ENCODE measurements at places on chromosomes 2 and 18.

GRCh38 chr2:46521215-46521683, 41.9 kb downstream of the TMEM247 start:
- no peak for DNase-seq

DNA sequence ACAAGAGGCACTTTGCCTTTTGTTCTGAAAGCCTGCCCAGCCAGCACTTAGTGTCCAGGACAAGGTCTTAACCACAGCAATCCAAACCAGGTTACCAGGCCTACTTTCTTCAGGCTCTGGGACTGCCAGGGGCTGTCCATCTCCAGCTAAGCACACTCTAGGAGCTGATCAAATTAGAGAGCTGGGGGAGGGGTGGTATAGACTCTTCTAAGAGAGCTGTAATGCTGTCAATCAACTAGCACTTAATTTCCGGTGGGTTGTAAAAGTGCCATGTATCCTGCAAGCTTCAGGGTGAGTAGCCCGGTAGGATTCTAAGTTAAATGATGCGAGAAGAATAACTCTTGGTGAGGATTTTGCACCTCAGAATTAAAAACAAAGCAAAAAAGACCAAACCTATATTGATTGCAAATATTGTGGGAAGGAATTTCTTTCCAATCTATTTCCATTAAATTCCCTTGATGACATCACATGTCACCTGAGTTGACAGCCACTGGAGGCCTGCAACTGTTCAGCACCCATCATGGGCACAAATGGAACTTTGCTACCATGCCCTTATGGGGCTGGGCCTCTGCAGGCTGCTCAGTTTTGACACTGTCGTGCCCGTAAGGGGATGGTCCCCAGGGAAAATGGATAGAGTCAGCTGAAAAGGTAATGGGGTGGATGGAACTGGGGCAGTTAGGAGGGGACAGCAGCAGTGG, 8.7 kb upstream of the COX7A2L start:
- DNase-seq = no peak

- no peak for DNase-seq
These were observed 2.3 kb upstream of the SERPINB11 start for GRCh38 chr18:63700501-63700900.

DNA sequence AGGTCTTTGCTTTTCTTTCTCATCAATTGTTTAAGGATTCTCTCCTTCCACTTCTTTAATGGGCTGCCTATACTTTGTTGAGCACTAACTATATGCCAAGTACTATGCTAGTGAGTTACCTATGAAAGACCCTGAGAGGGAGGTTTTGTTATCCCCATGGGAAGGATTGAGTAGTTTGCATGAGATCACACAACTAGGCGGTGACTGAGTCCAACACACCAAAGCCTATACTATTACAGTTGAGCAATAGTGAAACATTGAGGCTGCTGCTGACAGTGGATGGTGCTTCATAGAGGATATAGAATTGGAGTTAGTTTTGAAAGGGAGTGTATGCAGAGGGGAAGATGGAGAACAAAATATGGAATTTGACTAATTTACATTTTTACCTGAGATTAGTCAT, 15.8 kb downstream of the NABP1 start:
- DNase-seq = no peak

- DNase-seq = no peak
These were observed 6.2 kb downstream of the CCBE1 start for GRCh38 chr18:59690996-59691395.

- DNase-seq = no peak
These were observed 82.0 kb downstream of the CTAGE1 start for GRCh38 chr18:22335731-22336198.

DNA sequence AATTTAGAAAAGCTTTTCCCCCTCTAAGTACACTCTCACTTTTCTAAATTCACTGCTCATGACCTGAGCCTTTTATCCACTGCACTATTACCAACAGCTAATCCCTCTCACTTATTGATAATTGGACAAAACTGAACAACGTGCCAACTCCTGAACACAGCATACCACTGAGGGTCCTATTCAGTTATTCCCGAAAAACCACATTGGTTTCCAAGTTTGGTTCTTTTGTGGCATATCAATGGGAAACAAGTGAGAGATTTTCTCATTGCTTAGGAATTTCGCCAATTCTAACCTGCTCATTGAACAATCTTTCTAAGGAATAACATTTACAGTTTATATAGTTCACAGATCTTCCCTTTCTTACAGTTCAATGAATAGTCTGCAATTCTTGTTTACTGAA, 977.4 kb downstream of the TMEM182 start:
- DNase-seq = no peak

DNA sequence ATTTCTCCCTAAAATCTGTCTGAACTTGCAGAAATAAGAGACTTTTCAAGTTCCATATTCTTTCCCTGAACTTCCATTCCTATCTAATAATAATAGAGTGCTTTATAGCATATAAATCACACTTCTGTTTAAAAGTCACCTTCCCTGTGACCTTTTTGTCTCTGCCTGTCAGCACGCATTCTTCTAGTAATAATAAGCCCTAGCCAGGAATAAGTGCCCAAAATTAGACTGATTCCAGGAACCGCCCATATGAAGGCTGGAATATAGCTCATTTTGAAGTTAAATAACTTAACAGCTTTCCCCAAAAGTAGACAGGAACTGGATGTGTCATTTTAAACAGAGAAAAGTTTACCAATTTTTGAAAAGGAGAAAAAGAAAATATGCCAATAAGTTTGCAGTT, 576.5 kb downstream of the EPHA4 start:
- no peak for DNase-seq

GRCh38 chr2:26904839-26905238, 56.9 kb downstream of the DPYSL5 start:
- no peak for DNase-seq

GRCh38 chr2:102070058-102070642, 72.4 kb upstream of the IL1R1 start:
- no peak for DNase-seq
